NCI-H2029 (cell line): ENCODE measurements at places on chromosomes 1 and 21.

DNA sequence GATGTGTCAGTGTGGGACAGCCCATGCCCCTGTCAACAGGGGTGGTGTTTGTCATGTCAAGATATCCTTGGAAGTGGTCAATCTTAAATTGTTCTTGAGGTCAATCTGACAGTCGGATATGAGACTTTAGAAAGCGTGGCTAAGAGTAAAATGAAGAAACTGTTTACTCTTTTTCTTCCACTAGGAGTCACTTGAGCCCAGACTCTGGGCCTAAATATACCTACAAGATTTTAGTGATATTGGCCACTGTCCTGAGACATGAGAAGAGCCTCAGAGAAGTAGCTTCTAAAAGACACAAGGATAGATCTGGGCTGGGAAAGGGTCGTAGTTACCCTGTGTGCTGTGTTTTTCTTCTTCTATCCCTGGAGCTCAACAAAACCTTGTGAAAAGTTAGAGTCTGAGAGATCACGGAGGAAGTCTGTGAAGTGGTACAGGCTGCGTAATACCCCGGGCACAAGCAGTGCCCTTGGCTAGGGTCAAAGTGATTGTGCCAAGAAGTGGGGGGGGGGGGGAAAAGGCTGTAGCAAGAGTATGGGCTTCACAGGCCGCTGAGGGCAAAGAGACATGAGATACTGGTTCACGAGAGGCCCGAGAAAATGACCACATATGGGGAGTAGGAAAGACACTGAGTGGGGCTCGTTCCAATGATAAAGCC is 355.2 kb upstream of the GREM2 start:
- DNase-seq: no peak

- no peak for DNase-seq
Observed at GRCh38 chr1:18676332-18676781, 45.7 kb downstream of the PAX7 start.

- peak; percentile 51 for DNase-seq
Observed at GRCh38 chr21:22791986-22792560, 1793.9 kb downstream of the NCAM2 start.

DNA sequence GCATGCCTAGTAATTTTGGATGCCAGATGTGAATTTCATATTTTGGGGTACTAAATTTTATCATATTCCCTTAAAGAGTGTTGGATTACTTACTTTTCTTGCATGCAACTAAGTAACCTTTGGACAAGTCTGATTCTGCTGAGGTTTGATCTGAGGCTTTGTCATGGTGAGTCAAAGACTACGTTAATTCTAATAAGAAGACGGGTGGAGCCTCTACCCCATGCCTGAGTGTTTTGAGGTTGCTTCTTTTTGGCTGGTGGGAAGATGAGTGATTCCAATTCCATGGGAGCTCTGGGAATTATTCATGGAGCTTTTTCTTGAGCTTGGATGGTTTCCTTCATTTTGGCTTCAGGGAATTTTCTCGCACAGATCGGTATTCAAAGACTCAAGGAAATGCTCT is 11.6 kb upstream of the PCP4 start:
- no peak for DNase-seq

DNA sequence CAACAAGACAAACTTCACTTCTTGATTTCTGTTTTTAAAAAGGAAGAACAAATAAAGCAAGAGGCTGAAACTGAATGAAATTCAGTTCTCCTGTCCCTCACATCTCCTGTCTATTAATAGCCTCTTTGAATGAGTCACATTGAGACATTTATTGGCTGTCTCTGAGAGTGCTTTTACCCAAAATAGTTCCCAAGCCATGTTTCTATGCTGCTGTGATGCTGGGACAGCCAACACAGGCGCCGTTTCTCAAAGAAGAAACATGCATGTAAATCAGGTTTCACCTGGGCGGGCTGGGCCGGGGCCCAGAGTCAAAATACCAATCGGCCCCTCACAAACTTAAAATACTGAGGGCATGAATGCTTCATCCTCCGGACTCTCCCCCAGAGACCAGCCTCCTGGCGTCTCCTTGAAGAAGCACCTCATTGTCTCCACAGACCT is 105.2 kb downstream of the EDEM3 start:
- no peak for DNase-seq

DNA sequence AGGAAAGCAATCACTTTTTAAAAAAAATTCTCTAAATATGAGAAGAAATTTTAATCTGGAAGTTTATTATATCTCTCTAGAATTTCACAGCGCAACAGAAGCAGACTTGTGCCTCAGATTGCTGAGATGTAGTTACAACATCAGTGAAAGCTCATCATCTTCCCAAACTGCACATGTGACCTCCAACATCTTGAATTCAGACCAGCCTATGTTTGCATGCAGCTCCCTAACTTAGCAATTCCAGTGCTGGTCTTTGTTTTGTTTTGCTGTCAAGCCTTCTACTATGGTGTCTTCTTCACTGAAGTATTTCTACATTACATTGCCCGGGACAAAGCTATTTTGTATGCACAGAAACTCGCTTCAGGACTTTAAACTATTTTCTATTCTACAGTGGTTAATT is 684.8 kb upstream of the PTBP2 start:
- no peak for DNase-seq

- no peak for DNase-seq
Observed at GRCh38 chr1:159918352-159919200, 6.7 kb downstream of the TAGLN2 start.

DNA sequence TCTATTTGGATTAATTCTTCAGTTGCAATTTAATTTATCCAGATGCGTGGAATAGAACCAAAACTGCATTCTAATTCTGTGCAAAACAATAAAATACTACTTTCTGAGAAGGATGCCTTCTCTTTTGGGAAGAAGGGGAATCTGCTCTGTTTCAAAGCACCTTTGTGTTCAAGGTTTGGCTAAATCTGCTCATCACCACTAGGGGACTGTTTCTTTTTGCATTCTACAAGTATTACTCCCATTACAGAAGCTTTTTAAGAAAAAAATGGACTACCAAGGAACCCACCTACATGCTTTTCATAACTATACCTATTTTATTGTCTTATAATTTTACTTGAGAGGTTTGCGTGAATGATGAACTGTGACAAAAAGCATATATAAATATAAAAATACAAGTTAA is 18.2 kb downstream of the MRPS6 start:
- no peak for DNase-seq

- DNase-seq: no peak
Observed at GRCh38 chr1:221165839-221166500, 286.7 kb downstream of the HLX start.

DNA sequence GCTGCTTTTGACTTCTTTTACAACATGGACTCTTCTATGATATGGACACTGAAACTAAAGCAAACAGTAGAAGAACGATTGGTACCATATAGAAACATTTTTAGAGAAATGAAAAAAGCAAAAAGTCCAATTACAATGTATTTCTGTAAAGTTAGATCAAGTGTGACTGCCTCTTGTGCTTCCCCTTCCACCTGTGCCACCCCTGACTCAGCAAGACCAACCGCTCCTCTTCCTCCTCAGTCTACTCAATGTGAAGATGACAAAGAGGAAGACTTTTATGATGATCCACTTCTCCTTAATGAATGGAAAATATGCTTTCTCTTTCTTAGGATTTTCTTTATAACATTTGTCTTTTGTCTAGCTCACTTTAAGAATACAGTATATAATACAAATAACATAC is 66.9 kb downstream of the PHTF1 start:
- DNase-seq: no peak

DNA sequence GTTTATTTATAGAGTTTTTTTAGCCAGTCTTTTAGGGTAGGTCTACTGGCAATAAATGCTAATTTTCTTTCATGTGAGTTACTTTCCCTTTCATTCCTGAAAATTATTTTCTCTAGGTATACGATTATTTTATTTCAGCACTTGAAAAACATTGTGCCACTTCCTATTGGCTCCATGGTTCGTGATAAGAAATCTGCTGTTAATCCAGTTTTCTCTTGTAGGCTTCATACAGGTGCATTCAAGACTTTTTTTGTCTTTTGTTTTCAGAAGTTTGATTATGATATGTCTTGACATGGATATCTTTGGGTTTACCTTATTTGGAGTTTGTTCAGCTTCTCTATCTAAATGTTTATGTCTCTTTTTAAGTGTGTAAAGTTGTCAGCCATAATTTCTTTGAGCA is 148.3 kb downstream of the HS2ST1 start:
- DNase-seq: no peak

DNA sequence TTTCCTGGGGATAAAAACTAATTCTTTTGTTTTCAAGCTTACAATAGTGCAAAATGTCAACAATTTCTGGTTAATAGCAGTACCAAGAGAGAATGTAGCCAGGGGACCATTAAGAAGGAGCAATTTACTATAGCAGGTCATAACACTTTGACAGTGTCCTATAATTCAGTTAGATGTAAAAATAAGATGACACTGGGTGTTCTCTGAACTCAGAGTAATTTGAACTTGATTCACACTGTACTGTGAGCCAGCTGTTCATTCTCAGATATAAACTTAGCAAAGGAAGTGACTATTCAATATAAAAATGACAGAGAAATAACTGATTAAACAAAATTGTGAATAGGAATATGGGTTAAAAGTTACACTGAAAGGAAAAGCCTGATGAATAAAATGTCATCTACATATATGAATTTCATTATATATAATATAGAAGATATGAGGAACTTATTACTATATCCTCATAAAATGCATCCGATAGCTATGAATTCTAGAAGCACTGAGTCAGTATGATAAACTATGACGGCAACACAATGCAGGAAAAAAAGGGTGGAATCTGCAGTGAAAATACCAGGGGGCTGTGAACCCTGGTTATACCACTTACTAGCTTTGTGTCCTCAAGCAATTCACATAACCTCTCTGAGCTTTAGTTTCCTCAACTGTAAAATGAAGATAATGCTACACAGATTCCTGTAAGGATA is 135.9 kb downstream of the ACBD6 start:
- DNase-seq: no peak

- peak; percentile 20 for DNase-seq
Observed at GRCh38 chr1:78045926-78046778, at the start of gene GIPC2. Gene GIPC2, plus strand, starts transcription at chr1:78045966. Its CDS starts 129 bp downstream, at chr1:78046095.

DNA sequence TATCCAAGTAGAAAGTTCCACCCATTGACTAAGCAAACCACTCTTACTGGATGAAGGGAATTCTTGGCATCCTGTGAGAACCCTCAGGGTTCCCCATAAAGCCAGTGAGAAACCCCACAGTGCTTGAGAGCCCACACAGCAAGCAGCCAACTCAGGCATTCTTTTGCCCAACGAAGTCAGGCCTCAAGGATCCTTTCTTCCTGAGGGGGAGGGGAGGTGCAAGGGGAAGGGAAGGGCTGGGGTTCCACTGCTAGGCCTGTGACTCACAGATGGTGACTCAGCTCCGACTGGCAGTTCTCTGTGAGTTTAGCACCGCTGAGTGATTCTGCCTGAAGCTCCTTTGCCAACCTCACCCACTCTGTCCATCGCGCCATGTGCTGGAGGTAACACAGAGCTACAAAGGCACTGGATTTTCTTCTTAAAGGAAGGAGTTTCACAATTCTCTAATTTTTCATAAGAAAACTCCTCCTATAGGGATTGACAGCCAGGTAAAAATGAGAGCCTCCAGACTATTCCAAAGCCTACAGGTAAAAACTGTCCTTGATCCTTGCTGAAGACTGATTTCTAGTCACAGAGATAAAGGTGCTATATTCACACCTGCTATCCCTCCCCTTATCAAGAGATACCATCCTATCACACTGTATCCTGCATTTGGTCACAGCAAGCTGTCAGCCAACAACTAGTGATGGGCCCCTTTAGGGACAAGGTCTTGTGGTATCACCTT is 4.8 kb downstream of the ENO1 start:
- DNase-seq: no peak
